Midbrain (tissue), 1 donor: ENCODE measurements at places on chromosomes 16 and 17.
A peak's percentile ranks its signal among the peaks of the same experiment; 100 is the strongest.

DNA sequence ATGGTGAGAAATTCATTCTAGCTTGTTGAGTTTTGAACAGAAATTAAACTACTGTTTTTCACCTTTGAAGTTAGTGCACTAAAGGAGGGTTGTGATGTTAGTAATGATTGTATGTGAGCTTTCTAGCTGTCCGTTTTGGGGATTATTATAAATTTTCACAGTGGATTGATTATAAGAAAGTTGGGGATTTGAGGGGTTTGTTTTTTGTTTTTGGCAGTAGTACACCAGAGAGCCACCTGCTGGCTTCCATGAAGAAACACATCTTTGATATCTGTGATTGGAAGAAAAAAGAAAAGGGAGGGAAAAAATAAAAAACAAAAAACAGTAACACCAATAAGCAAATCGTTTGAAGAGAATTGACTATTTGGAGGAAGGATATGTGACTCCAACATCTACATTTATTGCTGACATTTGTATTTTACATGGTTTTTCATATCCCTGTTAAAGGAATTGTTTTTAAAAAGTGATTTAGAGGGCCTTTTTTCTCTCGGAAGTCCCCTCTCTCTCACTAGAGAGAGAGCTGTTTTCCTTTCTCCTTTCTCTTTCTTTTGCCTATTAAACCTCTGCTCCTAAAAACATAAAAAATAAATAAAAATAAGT is 1469.5 kb upstream of the GOT2 start:
- peak; percentile 8 for DNase-seq

GRCh38 chr17:28188841-28189263 is 130.1 kb upstream of the TMEM97 start:
- no peak for DNase-seq

DNA sequence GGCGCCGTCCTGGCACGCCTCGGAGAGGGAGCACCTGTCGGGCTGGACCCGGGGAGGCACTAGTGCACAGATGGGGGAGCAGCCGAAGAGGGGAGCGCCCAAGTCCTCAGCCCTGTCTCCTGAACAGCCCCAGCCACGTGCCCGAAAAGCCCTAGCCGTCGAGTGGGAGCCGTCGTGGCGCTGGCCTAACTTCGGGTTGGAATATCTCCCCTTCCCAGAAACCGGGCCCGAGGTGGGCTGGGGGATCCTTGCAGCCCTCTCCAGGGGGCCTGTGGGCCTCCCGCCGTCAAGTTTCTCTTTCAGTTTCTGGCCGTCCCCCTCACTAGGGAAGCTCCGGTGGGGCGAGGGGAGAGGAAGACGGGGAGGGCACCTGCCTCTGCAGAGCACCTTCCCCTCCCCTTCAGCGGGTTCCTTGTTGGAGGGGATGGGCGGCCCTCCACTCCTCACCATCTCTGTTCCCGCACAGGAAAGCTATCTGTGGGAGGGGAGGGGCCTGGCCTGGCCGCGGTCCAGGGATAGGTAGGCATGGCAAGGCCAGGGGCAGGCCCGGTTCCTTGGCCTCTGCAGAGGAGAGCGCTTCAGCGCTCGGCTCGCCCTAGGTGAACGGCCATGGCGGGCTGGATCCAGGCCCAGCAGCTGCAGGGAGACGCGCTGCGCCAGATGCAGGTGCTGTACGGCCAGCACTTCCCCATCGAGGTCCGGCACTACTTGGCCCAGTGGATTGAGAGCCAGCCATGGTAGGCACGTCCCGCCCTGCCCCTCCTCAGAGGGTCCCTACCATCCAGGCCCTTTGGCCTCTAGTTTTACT is 709 bp downstream of the STAT5A start:
- no peak for DNase-seq

- no peak for DNase-seq
Observed at GRCh38 chr17:5069724-5070123, 8.5 kb upstream of the ZFP3 start.

DNA sequence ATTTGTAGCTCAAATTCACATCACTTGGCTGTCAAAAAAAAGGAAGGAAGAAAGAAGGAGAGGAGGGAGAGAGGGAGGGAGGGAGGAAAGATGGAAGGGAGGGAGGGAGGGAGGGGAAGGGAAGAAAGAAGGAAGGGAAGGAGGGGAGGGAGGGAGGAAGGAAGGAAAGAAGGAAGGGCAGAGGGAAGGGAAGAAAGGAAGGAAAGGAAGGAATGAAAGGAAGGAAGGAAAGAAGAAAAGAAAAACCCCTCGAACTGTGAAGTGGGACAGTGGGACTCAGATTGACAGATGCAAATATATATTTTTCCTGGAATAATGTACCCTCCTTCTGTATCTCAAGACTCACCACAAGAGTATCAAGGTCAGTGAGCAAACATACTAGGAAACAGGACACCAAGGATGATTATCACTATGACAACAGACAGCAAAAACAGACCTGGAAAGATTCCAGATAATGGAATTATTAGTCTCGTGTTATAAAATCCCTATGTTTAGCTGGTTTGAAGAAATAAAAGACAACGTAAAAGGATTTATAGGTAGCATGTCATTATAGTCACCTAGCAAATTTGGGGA is 24.2 kb upstream of the ABCA3 start:
- DNase-seq, result no peak

- DNase-seq, result peak; percentile 36
Observed at GRCh38 chr16:49048557-49048956, 233.1 kb downstream of the CBLN1 start.

GRCh38 chr17:31699281-31699680 is 159.8 kb downstream of the COPRS start:
- DNase-seq, result no peak

DNA sequence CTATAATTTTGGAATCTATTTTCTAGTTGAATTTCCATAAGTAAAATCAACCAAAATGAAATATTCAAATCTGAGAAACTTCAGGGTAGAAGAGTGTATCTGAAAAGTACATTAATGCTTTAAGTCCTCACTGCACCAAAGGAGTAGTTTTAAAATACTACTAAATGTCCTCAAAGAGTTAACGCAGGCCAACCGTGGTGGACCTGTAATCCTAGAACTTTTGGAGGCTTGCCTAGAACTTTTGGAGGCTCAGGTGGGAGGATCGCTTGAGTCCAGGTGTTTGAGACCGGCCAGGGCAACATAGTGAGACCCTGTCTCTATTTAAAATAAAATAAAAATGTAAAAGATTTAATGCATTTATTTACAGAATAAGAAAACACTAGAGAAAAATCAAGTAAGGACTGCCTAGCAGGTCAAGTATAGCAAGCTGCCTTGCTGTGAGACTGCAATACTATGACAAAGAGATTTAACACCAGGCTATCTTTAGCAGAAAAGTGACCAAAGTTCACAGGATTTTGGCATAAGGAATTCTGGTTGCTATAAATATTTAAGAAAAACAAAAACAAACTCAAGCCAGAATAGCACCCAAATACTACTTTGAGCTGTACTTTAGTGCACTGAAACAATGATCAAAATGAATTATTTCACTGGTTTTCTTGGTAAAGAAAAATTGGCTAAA is 41.0 kb downstream of the CHCT1 start:
- DNase-seq, result no peak

DNA sequence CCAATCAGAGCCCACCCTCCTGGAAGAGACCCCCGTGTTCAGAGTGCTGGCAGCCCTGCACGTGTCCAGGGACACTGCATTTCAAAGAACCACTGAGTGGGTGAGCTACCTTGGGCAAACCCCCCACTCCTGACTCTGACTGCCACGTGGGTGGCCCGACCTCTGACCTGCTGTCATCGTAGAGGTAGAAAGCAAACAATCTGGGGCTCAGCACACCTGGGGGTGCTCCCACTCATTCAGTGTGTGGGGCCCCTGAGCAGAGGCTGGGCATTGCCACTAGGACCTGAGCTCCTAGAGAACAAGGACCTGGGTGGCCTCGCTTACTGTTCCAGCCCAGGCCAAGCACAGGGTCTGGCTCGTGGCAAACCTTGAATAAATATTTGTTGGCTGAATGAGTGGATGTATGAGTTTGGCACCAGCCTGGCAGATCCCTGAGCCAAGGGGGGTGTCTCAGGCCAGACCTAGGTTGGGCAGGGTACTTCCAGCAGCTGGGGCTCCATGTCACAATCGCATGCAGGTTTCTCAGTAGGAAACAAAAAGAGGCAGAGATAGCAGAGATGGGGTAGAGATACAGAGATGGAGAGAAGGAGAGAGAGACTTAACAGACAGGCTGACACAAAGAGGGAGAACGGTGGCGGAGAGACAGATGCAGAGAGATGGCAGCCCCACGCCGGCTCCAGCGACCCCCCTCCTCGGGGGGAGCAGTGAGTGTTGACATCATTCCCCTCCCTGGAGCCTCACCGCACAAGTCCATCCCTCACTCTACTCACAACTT is 5.4 kb upstream of the DRC7 start:
- no peak for DNase-seq

DNA sequence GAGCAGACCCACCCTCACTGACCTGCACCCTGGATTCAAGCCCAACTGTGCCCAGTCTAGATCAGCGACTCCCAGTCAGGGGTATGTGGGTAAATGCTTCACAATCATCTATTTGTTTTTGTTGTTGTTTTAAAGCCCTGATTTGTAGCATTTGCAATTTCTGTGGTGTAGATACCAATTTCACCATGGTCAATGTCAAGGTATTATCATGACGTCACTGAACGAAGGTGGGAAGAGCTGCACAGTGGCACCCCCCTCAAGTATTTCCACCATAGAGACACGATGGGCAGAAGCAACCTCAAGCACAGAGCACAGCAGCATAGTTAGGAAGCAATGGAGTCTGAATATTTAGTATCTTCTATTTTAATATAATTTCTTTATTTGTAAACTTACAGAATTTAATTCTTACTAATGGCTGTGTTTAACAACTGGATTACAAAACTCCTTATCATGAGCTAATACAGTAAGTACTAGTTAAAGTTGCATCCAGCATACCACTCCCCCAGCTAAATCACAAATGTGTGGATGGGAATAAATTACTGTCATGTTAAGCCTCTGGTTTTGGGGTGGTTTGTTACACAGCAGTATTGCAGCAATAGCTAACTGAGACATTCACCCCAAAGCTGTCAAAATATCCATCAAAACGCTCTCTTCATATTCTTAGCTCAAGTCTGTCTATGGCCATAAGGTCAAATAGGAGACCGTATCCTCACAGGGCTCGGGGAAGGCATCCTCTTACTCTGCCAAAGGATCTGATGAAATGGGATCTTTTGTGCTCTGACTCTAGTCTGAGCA is 25.5 kb downstream of the ORC6 start:
- DNase-seq, result no peak

DNA sequence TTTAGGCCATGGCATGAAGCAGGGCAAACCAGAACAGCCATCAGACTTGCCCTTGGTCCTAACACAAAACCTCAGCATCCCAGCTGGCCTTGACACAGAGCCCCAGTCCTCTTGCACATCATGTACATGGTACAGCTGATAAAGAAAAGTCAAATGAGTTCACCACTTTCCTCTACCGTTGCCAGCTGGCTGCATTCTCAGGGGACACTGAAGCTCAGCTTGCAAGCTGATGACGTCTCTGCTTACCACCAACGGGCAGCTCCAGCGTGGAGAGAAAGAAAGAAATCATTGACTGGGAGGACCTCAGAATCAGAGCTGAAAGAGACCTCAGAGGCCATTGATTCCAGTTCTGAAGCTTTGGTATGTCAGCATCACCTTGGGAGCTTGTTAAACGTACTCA is 80.7 kb upstream of the CES5A start:
- DNase-seq, result peak; percentile 13

DNA sequence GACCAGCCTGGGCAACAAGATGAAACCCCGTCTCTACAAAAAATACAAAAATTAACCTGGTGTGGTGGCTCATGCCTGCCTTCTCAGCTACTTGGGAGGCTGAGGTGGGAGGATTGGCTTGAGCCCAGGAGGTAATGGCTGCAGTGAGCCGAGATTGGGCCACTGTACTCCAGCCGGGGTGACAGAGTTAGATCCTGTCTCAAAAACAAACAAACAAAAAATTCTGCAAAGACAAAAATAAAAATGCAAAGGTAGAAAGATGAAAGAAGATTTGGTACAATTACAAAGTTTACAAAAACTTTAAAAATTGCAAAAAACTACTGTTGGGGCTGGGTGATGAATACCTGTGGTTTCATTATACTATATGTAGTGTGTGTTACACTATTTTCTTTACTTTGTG is 5.5 kb upstream of the CDH1 start:
- DNase-seq, result no peak

- no peak for DNase-seq
Observed at GRCh38 chr16:50244504-50245416, 21.6 kb upstream of the ADCY7 start.

DNA sequence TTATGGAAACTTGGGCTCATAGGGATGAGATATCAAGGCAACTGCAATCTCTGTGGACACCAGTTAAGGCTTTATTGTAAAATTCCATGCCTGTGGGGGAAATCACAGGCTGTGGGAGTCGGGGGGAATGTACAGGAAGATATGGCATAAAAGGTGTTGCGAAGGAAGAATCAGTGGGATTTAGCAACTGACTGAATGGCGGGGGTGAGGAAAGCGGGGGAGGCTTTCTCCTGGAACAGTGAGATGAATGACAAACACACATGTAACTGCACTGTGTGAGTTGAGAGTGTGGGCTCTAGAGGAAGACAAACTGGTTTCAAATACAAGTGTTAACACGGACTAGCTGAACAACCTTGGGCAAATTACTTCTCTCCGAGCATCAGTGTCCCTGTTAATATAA is 143.7 kb downstream of the PRKCB start:
- no peak for DNase-seq

DNA sequence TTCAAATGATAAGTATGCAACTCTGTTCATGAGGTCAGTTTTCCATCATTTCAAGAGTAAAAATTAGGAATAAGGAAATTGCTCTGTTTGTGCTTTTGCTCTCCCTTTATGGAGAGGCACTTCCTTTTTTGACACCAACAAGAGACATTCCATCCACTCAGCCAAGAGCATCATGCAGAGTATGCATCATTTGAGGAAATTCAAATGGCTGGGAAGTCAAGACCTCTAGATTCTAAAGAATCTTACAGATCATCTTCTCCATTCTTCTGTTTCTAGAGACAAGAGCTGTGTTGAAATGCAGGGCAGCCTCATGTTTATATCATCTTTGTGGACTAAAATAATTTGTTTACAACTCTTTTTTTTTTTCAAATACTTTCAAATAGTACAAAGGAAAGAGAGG is 669.4 kb downstream of the CDH11 start:
- no peak for DNase-seq

DNA sequence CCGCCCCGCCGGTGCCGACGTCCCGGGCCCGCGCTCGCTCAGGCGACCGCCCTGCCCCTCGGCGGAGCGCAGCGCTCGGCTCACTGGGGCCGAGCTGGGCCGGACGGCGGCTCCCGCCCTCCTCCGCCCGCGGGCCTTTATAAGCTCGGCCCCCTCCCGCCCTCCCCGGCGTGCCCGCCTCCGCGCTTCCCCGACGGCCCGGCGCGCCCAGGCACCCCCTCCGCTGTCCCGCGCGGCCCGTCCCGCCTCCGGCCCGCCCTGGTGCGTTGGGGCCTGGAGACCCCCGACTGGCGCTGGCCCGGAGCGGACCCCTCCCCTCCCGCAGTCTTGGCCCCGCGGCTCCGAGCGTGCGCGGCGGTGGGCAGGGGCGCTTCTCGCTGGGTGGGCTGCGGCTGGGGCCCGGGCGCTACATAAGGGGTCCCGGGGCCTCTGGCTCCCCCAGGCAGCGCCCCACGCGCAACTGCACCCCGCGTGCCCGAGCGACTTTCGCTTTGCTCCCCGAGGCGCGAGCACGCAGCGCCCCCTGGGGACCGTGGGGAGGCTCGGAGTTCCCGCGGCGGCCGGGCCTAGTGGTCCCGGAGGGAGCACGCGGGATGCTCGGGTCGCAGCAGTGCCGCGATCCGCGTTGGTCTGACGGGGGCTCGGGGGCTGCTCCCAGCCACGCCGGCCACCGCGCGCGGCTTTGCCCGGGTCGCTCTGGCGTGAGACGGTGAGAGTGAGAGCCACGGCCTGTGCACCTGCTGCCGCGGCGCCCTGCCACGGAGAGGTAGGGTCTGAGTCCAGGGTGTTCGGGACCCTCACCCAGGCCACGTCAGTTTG is at the start of gene PIEZO1:
PIEZO1 (minus strand) TSS at position 115 of the 819 bp plus-strand sequence. CDS start 256 bp downstream, outside the sequence.
- DNase-seq, result peak; percentile 62

- DNase-seq, result no peak
Observed at GRCh38 chr17:43880420-43880991, 26.8 kb downstream of the MPP2 start.
